ENCODE measurements at places on chromosomes 11 and 22.

GRCh38 chr11:13970986-13971385 lies 8.5 kb downstream of the SPON1 start:
- DNase-seq: no peak

GRCh38 chr11:44372989-44373388 lies 63.0 kb upstream of the ALX4 start:
- DNase-seq: no peak

GRCh38 chr11:124748100-124748418 lies 4.0 kb downstream of the VSIG2 start:
- DNase-seq: no peak

DNA sequence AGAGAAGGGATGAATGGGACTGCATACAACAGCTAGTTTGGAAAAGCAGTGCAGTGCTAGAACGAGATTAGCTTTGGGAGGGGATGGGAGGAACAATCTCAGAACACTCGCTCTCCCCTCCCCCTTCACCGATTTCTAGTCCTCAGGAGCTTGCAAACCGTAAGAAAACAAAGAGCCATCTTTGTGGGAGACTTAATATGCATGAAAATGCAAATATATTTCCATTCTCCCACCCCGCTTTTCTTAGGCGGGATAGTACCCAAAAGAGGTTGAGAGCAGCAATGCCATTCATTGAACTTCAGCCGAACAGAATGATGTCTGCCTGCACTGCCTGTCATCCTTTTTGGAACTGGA lies 1.1 kb downstream of the SPINDOC start:
- no peak for DNase-seq

DNA sequence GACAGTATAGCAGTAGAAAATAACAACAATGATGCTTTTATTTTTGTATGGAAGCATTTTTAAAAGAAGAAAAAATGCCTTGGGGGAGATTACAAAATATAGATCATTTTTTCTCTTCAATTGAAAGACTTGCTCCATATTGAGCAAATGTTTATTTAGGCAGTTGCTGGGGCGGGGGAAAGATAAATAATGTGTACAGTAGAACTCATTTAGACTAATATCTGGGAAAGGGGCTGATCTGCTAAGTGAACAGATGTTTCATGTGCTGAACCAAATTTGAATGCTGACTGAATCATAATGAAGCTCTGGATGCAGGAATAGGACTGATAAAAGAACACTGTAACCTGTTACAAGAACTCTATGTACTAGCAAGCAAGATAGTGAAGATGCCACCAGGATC lies 457.1 kb upstream of the TENM4 start:
- no peak for DNase-seq

DNA sequence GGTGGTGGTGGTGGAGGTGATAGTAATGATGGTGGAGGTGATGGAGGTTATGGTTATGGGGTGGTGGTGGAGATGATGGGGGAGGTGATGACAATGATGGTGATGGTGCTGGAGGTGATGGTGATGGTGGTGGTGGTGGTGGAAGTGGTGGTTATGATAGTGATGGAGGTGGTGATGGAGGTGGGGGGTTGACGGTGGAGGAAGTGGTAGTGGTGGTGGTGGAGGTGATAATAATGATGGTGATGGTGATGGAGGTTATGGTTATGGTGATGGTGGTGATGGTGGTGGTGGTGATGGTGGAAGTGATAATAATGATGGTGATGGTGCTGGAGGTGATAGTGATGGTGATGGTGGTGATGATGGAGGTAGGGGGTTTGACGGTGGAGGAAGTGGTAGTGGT lies 16.9 kb upstream of the WNT7B start:
- no peak for DNase-seq

DNA sequence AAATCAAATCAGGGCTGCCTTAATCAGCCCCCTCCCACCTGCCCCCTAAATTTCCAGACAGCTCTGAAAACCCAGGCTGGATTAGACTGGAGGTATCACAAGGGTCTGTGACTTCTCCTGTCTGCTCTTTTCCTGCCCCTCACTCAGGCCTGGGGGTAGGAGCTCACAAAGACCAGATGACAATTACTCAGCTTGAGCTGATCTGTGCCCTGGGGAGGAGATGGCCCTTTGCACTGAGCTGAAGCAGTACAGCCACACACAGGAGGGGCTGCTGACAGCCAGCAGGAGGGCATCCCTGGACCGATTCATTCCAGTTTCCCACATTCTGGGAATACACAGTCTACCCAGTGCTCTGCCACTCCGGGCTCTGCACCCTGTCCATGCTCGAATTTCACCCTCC lies 4.2 kb downstream of the ABCC8 start:
- no peak for DNase-seq

GRCh38 chr11:67698247-67698646 lies 23.8 kb upstream of the ALDH3B2 start:
- DNase-seq: no peak

DNA sequence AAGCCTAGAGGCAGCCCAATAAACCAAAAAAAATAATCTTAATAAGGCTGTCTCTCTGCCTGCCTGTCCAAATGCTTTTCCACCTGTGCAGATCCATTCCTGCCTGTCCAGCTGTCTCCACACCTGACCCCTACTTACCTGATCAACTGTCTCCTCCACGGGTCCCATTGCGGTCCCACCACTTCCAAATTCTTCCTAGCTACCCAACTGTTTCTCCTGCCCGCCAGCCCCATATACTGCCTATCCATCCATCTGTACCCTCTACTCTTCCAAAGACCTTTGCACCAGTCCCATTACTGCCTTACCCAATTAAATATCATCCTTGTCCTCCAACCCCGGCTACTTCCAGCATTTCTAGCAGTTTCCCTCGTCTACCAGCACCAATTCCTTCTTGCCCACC lies 39.4 kb upstream of the ANGPTL5 start:
- DNase-seq: no peak

- no peak for DNase-seq
Measured at GRCh38 chr11:67998150-67999045, 5.5 kb downstream of the UNC93B1 start.

DNA sequence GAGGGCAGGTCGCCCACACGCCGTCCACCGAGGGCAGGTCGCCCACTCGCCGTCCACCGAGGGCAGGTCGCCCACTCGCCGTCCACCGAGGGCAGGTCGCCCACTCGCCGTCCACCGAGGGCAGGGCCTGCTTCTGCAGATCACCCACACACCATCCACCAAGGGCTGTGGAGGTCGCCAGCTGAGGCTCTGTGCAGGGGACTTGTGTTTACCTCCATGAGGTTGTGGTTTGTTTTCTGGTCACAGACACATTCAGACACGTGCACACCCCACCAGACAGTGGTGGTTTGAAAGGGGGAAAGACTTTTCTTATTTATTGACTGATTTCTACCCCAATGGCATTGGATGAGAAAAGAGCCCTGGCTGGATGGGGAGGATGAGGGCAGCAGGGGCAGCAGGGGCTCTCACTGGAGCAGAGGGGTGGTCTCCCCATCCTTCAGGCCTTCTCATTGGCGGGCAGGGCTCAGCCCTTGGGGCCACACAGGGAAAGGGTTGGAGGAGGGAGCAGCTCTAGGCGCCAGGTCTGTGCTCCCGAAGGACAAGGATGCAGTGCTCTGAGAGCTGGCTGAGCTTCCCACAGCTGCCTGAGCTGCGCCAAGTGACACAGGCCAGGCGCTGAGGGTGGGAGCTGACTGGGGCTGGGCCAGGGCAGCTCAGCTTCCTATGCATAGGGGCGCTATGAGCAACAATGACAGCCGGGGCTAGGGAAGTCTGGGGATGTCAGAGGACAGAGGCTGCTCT lies 252.6 kb upstream of the B3GAT1 start:
- no peak for DNase-seq

DNA sequence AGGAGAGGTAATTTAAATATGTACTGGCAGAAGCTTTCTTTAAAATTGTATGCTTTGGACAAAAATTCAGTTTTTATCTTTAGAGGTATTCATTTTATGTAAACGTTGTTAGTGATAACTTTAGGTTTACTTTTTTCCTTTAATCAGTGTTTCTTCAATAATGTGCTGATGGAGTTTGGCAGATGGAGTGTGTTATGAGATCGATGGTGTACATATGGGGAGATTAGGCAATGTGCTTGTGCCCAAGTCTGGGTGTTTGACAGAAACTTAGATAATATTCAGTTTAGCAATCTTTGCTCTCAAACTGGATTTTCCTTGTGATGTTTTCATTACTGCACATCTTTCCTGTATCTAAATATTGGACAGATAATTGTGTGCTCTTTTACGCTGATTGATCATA lies 425.4 kb downstream of the JRKL start:
- no peak for DNase-seq

GRCh38 chr11:82356316-82356715 lies 377.3 kb downstream of the FAM181B start:
- no peak for DNase-seq

DNA sequence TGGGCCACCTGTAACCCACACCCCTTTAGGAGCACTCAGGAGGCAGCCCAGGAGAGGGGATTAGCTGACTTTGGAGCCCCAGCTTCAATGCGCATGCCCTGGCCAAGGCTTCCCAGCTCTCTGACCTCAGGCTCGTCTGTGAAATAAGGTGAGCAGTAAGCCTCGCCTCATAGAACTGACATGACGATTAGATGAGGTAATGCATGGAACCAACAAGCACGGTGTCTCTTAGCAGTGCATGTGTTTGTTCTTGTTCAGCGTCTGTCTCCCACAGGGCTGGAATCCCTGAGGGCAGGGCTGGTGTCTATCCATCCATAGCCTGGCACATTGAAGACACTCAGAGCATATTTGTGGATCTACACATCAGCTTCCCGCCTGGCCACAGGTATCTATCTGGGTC lies 415.4 kb downstream of the MN1 start:
- DNase-seq: no peak

DNA sequence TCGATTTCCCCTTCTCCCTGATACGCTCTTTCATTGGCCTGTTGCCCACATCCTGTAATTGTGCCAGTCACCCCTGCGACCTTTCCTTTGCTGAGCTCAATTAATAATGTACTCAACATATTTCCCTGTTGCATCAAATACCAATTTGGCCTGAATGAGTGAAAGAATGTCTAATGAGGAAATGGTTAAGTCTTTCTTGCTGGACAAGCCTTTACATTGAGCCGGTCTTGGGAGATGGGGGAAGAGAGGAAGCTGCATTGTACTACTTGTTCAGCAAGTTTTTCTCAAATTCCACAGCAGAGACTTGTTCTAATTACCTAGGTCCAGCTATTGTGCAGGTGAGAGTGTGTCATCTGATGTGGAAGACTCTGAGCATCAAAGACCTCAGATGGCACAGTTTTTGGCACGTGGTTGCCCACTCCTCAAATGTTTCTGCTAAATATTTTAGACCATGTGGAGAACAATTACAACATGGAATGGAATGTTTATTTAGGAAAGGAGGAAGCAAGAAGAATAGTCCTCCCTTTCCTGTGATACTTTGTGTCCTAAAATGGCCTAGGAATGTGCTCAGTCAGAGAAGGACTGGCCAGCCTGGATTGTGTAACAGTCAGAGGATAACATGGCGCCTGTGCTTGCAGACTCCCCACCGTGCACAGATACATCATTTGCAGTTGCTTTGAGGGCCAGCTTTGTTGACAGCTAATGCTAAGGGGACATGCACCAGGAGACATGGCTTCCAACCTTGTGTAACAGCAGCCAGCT lies 129.5 kb upstream of the E2F8 start:
- no peak for DNase-seq

DNA sequence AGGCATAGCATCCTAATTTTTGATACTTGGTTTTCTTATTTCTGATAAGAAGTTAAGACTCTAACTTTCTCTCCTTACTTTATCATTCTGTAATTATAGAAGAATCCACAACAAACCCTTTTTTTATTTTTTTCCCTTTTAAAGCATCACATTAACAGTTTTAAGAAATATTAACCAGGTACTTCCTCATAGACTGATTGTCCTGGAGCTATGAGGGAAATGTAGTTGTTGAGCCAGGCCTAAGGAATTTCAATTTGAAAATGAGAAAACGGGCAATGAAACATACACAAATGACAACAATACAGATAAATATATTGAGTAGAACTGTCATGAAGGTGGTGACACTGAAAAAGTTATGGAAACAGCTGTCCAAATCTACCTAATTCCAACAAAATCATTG lies 569.0 kb downstream of the KCNA4 start:
- DNase-seq: no peak

GRCh38 chr11:67073908-67074307 lies 17.3 kb downstream of the RHOD start:
- no peak for DNase-seq

GRCh38 chr22:27149921-27150543 lies 492.6 kb downstream of the MIAT start:
- DNase-seq: no peak

DNA sequence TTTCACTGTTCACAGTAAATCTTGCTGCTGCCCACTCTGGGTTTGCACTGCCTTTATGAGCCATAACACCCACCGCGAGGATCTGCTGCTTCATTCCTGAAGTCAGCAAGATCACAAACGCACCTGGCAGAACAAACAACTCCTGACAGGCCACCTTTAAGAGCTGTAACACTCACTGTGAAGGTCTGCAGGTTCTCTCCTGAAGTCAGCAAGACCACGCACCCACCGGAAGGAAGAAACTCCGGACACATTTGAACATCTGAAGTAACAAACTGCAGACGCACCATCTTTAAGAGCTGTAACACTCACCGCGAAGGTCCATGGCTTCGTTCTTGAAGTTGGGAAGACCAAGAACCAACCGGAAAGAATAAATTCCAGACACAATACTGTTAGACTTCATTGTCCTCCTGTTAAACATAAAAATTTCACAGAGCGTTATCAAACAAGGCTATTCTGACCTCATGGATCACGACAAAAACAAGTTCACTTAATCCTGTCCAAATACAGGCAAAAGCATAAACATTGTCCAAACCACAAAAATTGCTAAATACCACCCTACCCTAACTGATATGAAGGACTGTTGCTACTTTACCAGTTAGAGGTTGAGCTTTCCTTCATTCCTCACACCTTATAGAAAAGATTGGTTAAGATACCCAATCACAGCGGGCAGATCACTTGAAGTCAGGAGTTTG lies 3.0 kb upstream of the CCDC117 start:
- no peak for DNase-seq

- no peak for DNase-seq
Measured at GRCh38 chr22:28582806-28583205, 96.8 kb downstream of the TTC28 start.

DNA sequence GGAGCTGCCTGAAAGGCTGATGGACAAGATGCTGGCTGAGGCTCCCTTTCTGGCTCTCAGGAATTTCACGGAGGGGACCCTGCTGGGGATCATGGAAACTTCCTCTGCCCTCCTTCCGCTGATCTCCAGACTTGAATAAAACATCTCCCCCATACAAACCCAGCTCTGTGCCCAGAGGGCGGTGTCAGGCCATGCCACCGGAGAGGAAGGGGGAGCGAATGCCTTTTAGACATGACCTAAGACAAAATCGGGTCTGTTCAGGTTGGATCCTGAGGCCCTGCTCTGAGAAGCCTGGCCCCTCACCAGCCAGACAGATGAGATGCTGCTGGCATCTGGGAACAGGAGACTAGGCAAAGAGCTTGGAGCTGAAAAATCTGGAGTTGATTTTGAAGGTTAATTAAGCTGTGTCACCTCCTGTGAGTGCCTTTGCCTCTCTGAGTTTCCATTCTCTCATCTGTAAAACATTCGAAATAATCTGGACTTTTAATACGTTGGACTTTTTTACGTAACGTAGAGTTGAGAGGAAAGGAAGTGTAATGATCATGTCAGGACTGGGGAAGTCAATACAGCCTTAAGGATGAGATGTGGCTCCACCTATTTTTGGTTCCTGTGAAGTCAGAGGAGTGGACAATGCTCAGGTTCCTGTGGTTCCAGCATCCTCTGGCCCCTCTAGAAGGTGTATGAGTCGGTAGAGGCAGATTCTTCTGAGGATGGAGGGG lies 163.6 kb downstream of the ST3GAL4 start:
- DNase-seq: no peak

- no peak for DNase-seq
Measured at GRCh38 chr22:33382436-33382835, 324.3 kb upstream of the SYN3 start.

All from effector memory CD8-positive, alpha-beta T cell (primary cell).